ENCODE measurements at places on chromosomes 3 and 15.

- no peak for DNase-seq
Observed at GRCh38 chr3:71753701-71754609, at the start of gene GPR27. Gene GPR27 (plus strand): TSS chr3:71753855. CDS start chr3:71754050, 195 bp downstream.

GRCh38 chr3:56633602-56634535 lies 49.2 kb downstream of the TASOR start:
- no peak for DNase-seq

DNA sequence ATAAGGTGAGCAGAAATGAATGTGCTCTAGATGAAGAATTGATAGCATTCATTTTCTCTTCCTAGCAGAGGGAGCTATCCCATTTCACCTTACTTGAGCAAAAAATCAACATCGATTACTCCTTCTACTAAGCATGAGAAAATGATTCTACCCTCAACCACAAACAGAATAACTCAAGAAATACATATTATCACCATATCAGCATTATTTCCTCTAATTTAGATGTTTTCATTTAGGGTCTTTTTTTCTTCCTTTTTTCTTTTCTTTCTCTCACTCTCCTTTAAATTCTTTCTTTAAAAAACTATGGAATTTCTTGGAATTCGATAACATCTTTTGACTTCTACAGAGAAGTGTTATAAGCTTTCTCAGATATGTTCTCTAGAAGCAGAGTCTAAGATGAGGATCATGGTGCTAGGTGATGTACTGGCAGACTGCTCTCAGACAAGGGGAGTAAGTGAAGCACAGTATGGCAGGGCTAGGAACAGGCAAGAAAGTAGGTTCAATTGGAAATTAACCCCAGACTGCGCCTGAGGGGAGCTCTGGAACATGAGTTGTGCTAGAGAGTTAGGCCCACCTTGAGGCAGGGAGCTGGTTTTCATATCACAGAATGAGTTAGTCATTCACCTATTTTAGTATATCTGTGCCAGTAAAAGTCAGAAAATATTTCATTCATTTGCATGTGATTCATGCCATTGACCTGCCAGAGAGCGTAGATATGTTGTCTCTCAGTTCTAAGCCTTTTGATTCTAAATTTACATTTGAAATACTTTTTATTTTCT lies 279.2 kb upstream of the KCNH8 start:
- DNase-seq, result no peak

GRCh38 chr3:157170861-157171260 lies 10.9 kb upstream of the CCNL1 start:
- DNase-seq, result no peak

DNA sequence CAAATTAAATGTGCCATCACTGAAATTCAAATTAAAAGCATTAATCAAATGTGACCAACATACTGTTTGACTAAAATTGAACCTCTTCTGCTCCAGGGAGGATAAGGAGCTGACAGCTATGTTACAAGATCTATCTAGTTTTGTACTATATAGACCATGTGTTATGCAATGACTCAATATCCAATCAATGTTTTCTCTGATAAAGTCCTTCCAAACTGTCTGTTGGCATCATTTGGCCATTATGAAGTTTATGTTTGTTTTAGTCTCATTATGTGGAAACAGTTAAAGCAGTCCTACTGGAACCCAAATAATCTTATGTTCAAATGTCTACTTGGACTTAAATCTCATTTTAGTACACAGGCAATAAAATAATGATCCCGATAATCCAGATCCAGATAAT lies 267.0 kb upstream of the THBS1 start:
- DNase-seq, result no peak

- DNase-seq, result no peak
Observed at GRCh38 chr3:126026761-126027160, 57.2 kb downstream of the SLC41A3 start.

Measured in KG1 (cell line).